ENCODE measurements at places on chromosomes 7 and 10.

DNA sequence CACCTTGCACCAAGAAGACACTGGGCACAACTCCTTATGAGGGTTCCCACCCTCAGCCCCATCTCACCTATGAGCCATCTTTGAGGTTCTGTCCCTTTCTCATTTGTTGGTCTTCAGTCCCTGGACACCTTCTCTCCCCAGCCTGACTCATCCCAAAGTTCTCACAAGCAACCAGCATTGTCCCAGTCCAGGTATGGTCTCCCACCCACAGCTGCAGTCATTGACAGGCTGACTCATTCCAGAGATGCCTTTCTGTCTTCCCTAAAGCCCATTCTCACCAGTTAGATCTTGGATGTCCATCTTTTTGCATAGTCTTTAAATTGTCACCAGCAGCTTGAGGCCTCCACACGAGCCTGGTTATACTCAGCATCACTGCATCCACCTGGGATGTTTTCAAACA lies 26.7 kb upstream of the BMPR1A start:
- no peak for DNase-seq

GRCh38 chr10:103839872-103840739 lies 15.3 kb downstream of the SH3PXD2A start:
- DNase-seq = no peak

DNA sequence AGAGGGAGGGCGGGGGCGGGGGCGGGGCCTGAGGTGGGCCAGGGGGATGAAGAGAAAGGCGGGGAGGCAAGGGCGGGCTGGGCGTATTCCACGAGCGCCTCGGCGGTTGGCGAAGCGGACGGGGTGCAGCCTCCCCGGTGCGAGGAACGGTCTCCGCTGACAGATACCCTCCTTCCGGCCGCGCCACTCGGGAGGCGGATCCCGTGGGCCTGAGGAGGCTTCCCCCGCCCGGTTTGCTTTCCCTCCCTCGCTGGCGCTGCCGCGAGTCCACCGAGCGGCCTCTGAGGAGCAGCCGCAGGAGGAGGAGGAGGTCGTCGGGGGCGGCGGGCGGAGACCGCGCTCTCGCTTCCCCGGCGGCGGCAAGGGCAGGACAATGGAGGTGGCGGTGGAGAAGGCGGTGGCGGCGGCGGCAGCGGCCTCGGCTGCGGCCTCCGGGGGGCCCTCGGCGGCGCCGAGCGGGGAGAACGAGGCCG lies at the start of gene TRIM24:
Gene TRIM24 (plus strand): TSS at position 84 of the 473 bp plus-strand sequence. CDS start 290 bp downstream, at position 374.
- DNase-seq = no peak

DNA sequence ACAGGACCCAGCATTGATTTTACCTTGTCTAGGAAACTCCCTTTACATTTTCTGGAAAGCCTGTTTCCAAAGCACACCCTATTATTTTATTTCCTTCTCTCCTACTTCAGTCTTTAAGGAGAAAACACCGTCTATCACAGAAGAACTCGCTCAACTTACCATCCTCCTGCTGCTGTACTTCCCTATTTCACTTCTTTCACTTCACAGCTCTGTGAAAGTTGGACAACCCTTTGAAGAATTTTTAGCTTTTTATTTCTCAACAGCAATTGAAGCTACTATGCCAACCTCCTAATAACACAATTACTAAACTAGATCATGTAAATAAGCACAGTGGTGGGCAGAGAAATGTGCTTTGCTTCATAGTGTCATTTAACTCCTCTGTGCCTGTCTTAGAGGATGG lies 166.5 kb downstream of the TFEC start:
- no peak for DNase-seq

DNA sequence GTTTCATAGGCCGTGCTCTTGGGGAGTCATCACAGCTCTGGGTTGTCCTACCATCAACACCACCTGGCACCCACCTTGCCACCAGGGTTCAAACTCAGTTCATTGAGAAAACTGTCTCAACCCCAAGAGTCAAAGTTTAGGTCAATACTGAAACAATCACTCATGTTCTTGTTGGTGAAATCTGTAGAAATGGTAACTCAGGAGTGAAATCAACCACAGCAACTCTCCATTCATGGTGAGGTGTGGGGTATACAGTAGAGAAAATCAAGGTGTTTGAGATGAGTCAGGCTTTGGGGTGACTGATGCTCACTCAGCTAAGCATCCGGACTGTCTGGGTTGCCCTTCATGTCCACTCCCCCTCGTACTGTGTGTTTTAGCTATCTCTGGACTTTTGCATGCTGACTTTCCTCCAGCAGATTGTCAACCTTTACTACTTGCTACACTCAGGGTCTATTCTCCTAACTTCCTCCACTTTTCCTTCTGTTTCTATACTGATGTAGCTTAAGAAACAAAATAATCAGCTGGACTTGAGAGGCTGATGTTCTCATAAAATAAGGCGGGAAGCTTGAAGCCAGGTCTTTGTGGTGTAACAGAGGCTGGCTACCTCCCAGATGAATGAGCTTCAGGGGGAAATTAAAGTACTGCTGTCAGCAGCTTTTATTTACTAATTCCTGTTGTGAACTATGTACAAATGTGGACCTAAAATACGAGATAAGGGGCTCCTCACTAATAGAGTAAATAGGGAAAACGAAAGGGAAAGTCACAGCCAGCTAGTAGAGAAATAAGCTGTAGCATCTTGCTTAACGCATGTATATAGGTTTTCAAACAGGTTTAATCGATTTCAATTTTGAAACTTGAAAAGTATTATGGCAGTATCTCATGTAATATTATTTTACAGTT lies 173.6 kb upstream of the AKR1E2 start:
- no peak for DNase-seq

GRCh38 chr7:135326636-135327280 lies 93.1 kb downstream of the STRA8 start:
- no peak for DNase-seq
